ENCODE measurements at places on chromosomes 13 and 19.

GRCh38 chr13:41017159-41017558 is 2.0 kb downstream of the ELF1 start:
- DNase-seq: no peak

DNA sequence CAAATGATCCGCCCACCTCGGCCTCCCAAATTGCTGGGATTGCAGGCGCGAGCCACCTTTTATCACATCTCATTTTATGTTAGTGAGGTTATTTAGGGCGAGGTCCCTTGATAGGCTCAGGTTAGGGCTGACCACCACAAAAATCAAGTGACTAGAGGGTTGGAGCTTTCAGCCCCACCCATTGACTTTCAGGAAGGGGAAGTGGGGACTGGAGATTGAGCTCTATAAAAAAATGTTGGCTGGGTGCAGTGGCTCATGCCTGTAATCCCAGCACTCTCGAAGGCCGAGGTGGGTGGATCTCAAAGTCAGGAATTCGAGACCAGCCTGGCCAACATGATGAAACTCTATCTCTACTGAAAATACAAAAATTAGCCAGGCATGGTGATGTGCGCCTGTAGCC is 20.1 kb downstream of the FPR3 start:
- no peak for DNase-seq

- DNase-seq: no peak
These were observed 19.6 kb downstream of the LILRB4 start for GRCh38 chr19:54682306-54682856.

GRCh38 chr19:6012426-6013170 is 34.7 kb upstream of the RANBP3 start:
- no peak for DNase-seq

DNA sequence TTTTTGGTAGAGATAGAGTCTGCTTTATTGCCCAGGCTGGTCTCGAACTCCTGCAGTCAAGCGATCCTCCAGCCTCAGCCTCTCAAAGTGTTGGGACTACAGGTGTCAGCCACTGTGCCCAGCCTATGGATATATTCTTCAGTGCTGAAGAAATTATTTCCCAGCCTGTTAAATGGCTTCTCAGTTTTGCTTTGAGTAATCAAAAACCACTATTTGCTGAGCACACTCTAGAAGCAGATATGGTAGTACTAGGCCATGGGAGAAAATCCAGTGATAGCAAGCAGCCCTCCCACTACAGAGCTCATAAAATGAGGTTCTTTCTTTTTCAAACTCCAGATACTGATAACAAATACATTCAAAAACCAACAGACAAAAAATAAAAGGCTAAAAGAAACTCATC is 80.6 kb upstream of the CLDN10 start:
- DNase-seq: no peak

Data from right cardiac atrium (tissue), 5 donors.